ENCODE measurements at places on chromosomes 6 and 20.

- no peak for DNase-seq
Observed at GRCh38 chr20:62916703-62917476, 9.4 kb downstream of the DIDO1 start.

DNA sequence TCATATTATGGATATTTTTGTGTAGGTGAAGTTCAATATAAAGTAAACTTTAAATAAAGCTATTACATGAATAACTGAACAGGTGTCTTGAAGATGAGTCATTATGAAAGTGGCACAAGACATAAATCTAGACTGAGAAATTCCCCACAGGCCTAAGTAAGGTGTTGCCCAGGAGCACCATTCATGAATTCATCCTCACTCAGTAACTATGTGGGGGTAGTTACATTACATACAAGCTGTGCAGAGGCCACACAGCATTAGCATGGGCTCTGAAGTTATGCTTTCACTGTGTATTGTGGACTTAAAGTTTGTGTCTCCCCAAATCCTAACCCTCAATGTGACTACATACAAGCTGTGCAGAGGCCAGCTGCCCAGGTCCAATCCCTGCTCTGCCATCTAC is 65.9 kb downstream of the BCAS1 start:
- no peak for DNase-seq

GRCh38 chr6:109301418-109301817 is 80.8 kb downstream of the CD164 start:
- no peak for DNase-seq

GRCh38 chr6:30942338-30943060 is 1.7 kb downstream of the MUCL3 start:
- DNase-seq: no peak

- no peak for DNase-seq
Observed at GRCh38 chr6:118968416-118968815, 33.5 kb upstream of the MCM9 start.

DNA sequence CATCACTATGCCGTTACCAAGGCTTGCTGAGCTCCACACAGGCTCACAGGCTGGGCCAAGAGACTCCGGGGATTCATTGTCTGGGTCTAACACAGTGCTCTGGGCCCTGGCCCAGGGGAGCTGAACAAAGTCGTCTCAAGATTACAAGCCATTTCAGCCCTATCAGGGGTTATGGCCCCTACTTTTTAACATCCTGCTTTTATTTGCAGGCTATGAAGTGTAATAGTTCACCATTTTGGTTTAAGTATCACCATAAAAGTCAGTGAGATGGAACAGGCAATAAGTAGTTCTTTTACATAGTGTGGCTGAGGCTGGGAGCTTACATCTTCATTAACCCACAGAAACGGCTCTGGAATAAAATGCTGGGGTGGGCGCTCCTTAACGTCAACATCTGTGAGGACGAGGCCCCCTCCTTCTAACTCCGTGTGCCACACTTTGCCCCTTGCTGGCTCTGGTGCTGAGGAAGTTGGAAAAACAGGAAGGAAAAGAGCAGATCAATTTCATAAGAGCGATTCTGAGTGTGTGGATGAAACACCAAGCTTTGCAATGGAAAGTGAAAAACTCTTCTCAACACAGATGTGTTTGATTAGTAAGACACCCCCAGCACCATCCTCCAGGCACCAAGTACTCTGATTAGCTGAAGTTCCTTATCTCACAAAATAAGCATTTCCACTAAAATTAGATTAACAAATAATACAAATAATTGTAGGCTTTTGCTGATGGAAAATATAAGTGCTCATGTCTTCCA is 447.3 kb downstream of the MAFB start:
- no peak for DNase-seq

GRCh38 chr6:27601668-27602254 is 128.9 kb upstream of the ZNF184 start:
- no peak for DNase-seq

- DNase-seq: no peak
Observed at GRCh38 chr6:74069089-74069581, 373.1 kb downstream of the CD109 start.
